ENCODE measurements at places on chromosomes 13 and 19. TPM values are rescaled to one million over a fixed set of nuclear protein-coding genes. Genes with fewer than 3 reads are reported as not detected.

CGB8 gene
- not detected for total RNA-seq

ZSWIM4 gene
- total RNA-seq, result 11.7 TPM

ASF1B gene
- total RNA-seq, result 24.0 TPM

TEX101 gene
- total RNA-seq, result not detected

CYP2A7 gene
- total RNA-seq, result not detected

DLL3 gene
- total RNA-seq, result 0.12 TPM

ZNF616 gene
- 11.4 TPM for total RNA-seq

TMEM221 gene
- not detected for total RNA-seq

CEBPA gene
- total RNA-seq, result 0.11 TPM
